ENCODE measurements at places on chromosomes 3 and 15. TPM values are rescaled to one million over a fixed set of nuclear protein-coding genes. Genes with fewer than 3 reads are reported as not detected.

The CHRD gene
- 0.23 TPM for total RNA-seq

The COL7A1 gene
- total RNA-seq: 0.85 TPM

The SLC28A1 gene
- not detected for total RNA-seq

The KBTBD13 gene
- not detected for total RNA-seq

The C3orf70 gene
- not detected for total RNA-seq

The PPM1L gene
- total RNA-seq: 1.8 TPM

The ADAMTS7 gene
- 0.09 TPM for total RNA-seq

The CISH gene
- total RNA-seq: 269 TPM

The SPATA12 gene
- not detected for total RNA-seq

The GNAT1 gene
- not detected for total RNA-seq

The TRPM1 gene
- not detected for total RNA-seq

- DNase-seq: no peak
Measured at GRCh38 chr3:30263238-30263924, 343.0 kb upstream of the TGFBR2 start.

DNA sequence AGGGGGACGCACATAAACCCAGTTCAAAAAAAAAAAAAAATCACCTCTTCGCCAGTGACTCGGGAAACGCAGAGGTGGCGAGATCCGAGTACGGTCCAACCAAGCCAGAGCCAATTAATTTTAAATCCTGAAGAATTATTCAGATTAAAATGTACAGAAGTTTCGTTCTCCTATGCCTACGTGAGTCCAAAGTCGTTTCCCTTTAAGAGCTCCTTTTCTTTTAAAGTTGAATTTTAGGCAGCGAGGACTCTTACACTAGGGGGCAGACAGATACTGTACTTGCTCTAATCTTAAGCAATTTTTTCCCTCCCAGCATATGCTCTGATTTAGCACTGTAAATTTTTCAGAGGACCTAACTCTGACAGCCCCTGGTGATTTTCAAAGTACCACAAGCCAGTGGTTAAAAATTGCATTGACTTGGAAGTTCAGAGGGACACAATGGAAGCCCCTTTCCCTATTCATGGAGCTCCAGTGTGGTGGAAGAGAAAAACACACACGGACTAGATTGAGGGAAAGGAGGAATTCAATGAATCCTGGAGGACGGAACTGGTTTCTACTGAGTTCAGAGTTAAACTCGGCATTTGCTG, 3.3 kb upstream of the NR2F2 start:
- no peak for DNase-seq

- DNase-seq: no peak
Measured at GRCh38 chr15:81362790-81363189, 11.2 kb downstream of the TMC3 start.

DNA sequence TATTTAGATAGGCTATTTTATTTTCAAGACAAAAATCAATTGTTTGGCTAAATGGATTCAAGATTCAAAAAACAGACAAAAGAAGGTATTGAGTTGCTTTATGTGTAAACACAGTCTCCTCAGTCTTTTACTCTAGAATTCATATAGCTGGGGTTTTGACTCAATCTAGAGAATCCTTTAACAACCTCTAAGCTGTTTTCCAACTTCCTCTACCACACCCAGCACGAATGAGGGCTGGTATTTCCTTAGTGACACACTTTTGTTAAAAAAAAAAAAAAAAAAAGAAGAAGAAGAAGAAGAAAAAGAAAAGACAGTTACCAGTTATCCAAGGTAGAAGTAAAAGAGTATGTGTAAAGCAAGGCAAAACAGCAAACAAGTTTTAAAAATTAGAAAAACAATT, 732.8 kb upstream of the GOLIM4 start:
- DNase-seq: no peak

DNA sequence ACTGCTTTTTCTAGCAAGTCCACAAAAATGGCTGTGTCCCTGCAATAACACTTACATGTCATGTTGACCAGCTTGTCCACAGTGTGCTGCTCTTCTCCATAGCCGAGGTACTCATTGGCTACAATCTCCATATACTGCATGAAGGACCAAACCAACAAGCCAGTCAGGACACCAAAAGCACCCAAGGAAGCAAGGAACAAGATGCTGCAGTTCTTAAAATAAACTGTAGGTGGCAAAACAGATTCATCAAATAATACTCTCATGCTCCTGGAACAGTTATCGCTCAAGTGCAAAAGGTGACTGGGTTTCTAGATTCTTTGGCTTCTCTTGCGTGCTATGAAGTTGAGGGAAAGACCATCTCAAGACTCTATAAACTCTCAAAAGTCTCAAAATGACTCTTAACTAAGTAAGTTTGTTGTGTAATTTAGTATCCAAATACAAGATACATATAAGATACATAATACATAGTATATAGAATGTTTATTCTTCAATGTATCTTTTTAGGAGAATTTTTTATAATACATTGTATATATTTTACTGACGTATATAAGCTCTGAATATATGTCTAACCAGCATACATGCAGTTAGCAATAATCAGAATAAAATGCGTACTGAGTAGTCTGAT, 57.0 kb downstream of the NEK10 start:
- DNase-seq: no peak

DNA sequence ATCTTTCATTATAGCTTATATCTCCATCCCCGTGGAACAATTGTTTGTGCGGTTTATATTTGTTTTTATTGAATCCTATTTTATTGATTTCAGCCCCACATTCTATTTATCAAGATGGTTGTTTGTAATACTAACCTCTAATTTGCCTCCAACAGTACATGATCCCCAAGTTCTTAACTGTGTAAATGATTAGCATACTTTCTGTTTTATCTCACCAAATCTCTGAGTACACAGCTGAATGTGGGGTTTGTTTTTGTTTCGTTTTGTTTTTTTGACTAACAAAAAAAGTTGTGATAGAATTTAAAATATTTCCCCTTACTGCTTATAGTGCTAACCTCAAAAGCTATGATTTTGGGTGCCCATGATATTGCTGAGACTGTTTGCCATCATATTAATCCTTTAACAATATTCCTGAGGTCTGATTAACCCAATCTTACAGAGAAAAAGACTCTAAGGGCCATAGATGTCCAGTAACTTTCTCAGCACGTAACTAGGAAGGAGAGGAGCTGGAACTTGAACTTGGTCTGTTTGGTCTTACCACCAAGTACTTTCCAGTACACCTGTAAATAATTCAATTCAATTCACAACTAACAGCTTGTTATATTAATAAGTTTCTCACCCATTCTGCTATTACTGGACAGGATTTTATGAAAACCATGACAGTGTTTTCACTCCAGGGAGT, 789.8 kb downstream of the TUSC7 start:
- DNase-seq: no peak

- DNase-seq: no peak
Measured at GRCh38 chr3:97917813-97918536, 54.3 kb downstream of the RIOX2 start.

- no peak for DNase-seq
Measured at GRCh38 chr3:123813876-123814275, 70.3 kb downstream of the MYLK start.

- peak; percentile 52 for DNase-seq
Measured at GRCh38 chr3:196111939-196112386, 30.1 kb upstream of the TFRC start.

GRCh38 chr15:25852661-25853524, 10.2 kb downstream of the ATP10A start:
- DNase-seq: no peak

GRCh38 chr3:98584547-98584946, 8.9 kb downstream of the CPOX start:
- no peak for DNase-seq

DNA sequence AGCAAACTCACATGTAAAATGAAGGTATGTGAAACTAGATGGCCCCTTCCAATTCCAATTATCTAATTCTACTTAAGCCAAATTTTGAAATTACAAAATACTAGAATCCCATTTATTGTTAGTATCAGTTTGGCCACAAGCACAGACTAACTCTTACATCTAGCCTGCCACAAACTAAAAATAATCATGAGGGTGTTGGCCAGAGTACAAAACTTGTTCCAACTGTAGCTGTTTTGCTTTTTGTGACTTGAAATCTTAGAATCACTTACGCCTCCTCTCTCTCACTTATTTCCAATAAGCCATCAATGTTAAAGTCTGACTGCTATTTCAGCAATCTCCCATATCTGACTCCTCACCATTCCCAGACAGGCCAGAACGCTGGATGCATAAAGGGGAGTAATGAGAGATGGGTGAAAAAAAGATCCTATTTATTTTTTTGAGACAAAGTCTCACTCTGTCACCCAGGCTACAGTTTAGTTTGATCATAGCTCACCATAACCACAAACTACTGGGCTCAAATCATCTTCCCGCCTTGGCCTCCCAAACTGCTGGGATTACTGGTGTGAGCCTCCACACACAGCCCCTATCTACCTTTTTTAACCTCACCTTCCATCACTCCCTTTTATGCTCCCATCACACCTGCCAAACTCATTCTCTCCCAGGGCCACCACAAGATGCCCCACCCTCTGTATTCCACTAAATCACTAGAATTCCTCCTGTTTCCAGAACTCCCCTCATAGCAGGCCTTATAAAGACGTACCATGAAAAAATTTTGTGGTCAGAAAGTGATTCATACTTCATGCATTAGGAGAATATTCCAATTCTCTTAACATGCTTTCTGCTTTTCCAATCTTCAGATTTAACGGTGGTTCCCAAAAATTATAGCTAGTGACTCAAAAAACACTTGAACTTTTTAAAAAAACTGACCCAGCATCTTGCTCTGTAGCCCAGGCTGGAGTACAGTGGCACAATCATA, 36.5 kb downstream of the ATOSA start:
- no peak for DNase-seq

- DNase-seq: no peak
Measured at GRCh38 chr3:14093831-14094230, 30.8 kb downstream of the CHCHD4 start.

- DNase-seq: no peak
Measured at GRCh38 chr3:52093756-52094545, 37.6 kb upstream of the DUSP7 start.

- DNase-seq: no peak
Measured at GRCh38 chr15:70337277-70338186, 239.8 kb upstream of the TLE3 start.

DNA sequence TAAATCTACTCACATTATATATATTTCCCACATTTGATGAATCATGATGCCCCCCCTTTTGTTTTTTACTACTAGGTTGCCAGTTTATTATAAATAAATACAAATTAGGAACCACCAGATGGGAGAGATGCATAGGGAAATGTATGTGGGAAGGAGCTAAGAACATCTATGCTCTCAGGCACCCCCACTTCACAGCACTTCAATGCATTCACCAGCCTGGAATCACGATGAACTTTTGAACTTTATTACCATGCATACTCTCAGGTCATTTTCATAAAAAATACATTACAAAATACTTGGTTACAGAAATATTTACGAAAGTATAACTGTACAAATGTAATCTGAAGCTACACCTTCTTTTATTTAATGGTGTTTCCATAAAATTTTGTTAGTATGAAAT, 988.0 kb upstream of the EPHA6 start:
- no peak for DNase-seq

- DNase-seq: no peak
Measured at GRCh38 chr3:47250309-47251060, 32.1 kb downstream of the KIF9 start.

DNA sequence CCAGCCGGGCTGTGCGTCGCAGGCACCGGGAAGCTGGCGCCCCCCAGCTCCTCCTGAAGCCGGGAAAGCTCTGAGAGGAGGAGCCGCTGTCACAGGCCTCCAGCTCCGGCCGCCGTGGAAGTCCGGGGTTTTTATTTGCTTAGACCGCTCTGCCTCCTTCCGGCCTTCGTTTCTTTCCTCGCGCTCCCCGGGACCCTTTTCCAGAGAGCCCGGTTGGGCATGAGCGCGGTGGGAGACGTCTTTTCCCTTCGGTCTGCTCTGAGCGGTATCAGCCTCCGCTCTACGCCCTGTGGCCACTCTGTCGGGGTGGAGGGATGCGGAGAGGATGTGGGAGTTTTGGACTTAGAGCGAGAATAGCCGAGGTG, 559 bp downstream of the SENP5 start:
- DNase-seq: peak; percentile 36

DNA sequence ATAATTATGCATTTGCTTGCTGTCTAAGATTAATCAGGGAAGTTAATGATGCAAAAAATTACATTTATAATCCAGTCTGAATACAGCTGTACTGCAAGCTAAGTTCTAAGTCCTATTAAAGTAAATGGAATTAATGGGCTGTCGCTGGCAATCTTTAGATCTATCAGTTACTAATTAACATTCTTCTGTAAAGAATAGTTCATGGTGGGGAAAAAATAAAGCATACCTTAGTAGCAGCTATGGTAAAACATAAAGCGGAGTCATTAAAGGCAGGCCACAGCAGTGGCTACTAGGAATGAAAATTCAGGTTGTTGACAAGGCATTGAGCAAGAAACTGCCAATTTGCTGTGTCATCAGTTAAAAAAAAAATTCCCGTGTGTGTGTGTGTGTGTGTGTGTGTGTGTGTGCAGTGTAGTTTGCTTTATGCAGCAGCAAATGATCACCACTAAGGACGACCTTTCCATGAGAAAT, 129.8 kb downstream of the ZNF385D start:
- DNase-seq: no peak

GRCh38 chr3:13072239-13072599, 1.0 kb downstream of the IQSEC1 start:
- peak; percentile 43 for DNase-seq

DNA sequence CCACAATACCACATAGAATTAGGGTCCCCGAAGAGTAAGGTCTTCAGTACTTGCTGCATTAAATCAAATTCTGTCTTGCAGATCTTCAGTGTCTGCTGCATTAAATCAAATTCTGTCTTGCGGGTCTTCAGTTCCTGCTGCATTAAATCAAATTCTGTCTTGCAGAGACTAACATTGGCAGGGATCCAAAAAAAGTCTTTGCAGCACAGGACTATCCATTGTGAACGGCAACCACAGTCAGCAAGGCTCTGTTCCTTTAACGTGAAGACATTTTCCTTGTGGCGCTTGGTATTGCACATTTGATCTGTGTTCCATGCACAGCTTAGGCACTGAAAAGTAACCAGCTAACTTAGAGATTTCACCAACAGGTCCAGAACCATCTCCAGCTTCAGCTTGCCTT, 46.8 kb upstream of the POMGNT2 start:
- no peak for DNase-seq

DNA sequence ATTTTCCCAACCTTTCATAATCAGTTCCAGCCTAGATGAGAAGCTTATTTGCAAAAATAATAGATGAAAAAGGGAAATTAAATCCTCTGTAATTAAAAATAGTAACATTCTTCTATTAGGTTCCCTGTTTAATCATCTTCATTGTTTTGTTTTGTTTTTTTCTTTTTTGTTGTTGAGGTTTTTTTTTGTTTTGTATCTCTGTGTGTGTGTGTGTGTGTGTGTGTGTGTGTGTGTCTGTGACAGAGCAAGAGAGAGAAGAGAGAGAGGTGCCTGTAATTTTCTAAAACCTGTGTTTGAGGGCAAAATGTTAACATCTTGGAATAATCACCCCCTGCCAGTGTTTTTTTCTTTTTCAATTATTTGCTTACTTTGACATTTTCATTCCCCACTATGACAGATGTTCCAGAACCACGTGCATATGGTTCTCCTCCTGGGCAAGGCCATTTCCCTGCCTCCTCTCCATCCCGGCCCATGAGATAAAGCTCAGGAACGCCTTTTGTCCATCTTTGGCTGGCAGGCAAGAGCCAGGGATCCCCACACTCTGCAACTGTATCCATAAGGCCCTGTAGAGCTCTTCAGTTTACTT, 121.8 kb upstream of the NR2E3 start:
- DNase-seq: no peak

Measured in activated CD4-positive, alpha-beta T cell treated with anti-CD3 and anti-CD28 coated beads for 36 hours (primary cell).